ENCODE measurements at places on chromosomes 2 and 18.

DNA sequence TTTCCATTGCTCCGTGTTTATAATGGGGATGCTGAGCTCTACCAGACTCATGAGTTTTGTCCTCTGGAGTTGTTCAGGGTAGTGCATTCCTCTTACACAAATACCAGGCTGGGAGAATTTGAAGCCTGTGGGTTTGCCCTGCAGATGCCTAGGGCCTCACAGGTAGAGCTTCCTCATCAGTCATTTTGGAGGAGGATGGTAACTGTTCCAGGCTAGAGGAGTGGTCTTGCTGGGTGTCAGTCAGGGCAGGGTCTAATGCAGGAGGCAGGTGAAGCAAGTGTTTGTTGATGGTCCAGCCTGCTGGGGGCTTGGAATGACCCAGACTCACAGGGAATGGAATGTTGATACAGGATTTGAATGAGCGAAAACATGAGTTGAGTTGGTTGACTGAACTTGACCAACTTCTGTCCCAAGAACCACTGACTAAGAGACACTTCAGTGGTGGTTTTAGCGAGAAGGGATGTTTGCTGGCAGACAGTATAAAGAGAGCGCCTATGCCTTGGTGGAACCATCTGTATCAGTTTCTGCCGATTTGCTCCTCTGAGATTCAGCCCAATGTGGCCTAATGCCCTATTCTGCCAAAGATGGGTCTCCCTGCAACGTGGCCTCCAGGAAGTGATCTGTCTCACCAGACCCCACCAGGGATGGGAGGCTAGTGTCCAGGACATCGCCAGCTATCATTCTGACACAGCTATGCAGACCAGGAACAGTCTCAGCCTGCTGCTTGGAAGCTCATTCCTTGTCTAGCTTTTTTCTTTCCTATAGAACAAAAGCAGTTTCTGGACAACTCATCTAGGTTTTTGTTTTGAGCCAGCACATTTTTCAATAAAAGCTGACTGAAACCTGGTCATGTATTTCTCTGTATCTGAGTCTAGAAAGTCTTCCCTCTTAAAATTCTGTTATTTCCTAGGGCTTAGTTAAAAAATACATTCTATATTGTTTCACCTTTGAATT is 9.3 kb downstream of the IL1R2 start:
- peak; percentile 5 for DNase-seq

DNA sequence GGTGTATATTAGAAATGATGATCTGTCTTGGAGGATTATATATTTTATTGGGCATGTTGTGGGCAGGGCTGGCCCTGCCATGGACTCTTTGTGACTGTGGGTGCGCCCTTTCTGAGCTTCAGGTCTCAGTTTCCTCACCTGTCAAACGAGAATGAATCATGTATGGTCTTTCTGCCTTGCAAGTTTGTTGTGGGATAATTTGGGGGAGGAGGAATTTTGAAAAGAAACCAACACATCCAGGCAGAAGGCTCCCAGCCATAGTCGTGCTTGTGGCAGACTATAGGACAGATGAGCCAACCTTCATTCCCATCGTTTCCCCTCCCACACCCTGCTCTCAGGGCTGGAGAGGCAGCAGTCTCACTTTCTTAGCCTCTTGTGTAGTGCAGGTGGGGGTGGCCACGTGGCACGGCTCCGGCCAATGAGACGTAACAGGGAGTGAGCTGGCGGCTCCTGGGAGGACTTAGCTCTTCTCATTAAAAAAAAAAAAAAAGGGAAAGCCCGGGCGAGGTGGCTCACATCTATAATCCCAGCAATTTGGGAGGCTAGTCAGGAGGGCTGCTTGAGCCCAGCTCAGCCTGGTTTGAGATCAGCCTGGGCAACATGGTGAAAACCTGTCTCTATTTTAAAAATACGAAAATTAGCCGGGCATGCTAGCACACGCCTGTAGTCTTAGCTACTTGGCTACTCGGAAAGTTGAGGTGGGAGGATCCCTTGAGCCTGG is 63.1 kb downstream of the RHOB start:
- DNase-seq, result no peak

DNA sequence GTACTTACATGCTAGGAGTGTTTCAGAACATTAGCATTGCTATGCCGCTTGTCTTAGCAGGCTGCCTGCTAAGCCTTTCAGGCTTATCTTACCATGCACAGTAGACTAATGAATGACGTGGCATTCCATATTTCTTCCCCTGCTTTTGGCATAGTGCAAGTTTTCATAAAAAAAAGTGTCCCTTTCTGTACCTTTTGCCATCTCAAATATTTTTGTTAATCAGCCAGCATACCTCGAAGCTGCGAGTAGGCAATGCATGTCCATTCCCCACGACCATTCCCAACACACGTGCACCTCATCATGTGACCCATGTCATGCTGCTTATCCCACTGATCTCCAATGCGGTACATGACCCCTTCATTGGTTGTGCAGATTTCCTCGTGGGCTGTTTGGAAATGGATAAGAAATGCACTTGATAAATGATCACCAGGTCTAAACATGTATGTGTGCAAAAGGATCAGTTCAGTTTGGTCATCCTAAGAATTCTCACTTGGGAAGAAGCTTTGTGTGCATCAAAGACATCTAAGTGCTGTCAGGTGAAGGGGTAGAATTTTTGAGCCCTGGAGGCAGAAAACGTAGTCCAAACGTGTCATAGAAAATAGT is 13.9 kb downstream of the FN1 start:
- no peak for DNase-seq

DNA sequence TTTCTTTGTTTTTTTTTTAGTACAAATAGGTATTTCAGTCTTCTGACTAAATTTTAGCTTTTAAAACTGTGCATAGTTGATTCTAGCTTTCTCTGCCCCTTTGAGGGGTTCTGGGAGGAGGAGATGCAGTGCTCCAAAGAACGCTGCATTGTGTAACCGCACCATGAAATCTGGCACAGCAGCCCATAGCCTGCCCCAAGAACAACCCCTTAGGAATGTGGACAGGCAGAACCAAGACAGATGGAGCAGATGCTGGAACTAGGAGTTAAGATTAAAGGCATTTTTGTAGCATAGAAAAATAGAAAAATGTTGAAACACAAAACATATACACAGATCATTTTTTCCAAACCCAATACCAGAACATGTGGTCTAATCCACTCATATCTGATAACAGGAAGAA is 187.5 kb downstream of the SCG2 start:
- DNase-seq, result no peak

DNA sequence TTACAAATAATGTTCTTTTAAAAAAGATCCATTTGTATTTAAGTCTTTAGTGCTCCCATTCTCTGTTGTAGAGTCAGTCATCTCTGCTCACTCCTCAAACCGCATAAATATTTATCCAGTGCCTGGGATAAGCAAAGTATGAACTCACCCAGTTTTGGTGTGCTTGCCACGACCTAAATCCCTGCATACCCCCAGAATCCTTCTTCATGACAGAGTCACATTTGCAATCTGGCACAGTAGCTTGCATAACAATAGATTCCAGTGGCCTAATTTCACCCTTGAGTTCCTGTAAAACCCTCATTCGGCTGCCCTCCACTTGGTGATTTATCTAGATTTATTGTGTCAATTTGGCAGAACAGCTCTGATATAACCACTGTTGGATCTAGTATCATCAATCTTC is 92.9 kb downstream of the DTNA start:
- DNase-seq, result no peak

- no peak for DNase-seq
These were observed 135.5 kb upstream of the CREB1 start for GRCh38 chr2:207394203-207394781.

DNA sequence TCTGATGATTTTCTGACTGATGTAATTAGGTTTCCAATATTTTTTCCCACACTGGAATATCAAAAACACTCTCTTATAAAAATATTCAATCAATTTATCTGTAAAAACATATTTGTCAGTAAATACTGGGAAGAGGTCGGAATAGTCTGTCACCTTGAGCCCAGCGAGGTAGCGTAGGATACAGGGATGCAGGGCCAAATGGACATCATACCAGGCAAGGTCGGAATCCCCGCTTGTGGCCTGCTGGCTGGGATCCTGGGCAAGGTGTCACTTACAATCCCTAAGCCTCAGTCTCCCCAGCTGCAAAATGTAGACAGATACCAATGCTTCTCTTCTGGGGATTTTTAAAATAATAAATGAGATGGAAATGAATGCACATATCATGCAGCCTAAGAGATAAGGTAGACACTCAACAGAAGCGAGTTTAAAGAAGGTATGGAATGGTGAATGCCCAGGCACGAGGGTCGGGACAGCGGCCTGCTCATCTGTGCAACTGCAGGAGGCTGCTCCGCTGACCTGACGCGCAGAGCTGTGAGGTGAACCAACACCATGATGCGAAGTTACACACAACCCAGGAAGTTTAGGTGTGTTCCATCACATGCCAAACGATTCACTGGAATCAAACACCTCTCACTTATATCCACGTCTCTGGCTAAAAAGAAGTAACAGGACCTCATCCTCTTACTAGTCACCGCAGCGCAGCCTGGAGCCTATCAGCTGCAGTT is 98.2 kb downstream of the EIPR1 start:
- no peak for DNase-seq

Data from stimulated activated naive CD4-positive, alpha-beta T cell treated with Interleukin-2 at 50 U/mL for 16 hours (primary cell).